Heart right ventricle (tissue), 16 donors: ENCODE measurements at places on chromosomes 2 and 18. TPM values are rescaled to one million over a fixed set of nuclear protein-coding genes. Genes with fewer than 3 reads are reported as not detected.
A peak's percentile ranks its signal among the peaks of the same experiment; 100 is the strongest.

DNA sequence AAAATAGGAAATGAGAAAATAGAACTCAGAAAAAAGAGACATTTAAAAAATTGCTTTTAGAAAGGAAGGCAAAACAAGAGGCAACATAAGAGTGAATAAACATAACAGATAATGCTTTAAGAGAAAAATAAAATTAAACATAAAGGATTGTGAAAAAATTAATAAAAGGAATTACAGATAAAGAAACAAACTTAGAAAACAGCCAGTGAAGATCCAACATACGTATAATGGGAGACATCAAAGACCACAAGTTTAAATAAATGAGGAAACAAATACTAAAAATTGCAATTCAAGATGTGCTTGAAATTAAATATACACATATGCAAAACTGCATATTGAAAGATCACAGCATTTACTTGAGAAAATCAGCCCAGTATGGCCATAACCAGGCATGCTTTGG lies 448.9 kb downstream of the NBAS start:
- no peaks in the 10 kb centered on the region for H3K36me3 ChIP-seq
- H3K27me3 ChIP-seq: no peaks in the 10 kb centered on the region
- DNase-seq: no peak
- H3K4me3 ChIP-seq: no peak overlapping the region
- no peak overlapping the region for H3K27ac ChIP-seq
- no peaks in the 10 kb centered on the region for H3K4me1 ChIP-seq

Gene TNFAIP6
- total RNA-seq: 1.3 TPM

- no peaks in the 10 kb centered on the region for H3K4me1 ChIP-seq
- H3K4me3 ChIP-seq: no peak overlapping the region
- H3K36me3 ChIP-seq: no peaks in the 10 kb centered on the region
- no peak for DNase-seq
Measured at GRCh38 chr2:235216901-235217300, 265.1 kb downstream of the SH3BP4 start.

Gene UGT1A3
- not detected for total RNA-seq

Gene MALL
- 9.8 TPM for total RNA-seq

Gene GALR1
- not detected for total RNA-seq

- peak overlapping the region; percentile 98 for H3K4me3 ChIP-seq
- peaks cover 22% of the 10 kb centered on the region for H3K36me3 ChIP-seq
- H3K4me1 ChIP-seq: peaks cover 24% of the 10 kb centered on the region
- H3K27me3 ChIP-seq: no peaks in the 10 kb centered on the region
Measured at GRCh38 chr2:3517948-3518495, 1.3 kb downstream of the ADI1 start.

DNA sequence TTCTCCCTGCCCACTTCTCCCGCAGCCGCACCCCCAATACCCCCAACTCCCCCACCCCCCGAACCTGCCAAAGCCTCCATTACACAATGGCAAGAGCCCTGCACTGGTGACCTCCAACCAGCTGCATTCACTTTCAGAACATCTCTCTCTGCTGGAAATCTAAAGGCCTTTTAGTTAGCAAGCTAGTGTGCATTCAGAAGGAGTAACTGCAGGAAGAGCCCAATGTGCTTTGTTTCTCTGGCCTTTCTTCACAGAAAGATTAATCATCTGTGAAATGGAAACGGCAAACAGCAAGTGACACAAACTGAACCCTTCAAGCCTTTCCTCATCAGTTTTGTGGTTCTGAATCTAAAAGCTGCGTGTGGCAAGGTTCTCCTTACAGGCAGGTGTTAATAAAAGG lies 124.2 kb downstream of the OLA1 start:
- no peaks in the 10 kb centered on the region for H3K36me3 ChIP-seq
- DNase-seq: no peak
- H3K27me3 ChIP-seq: no peaks in the 10 kb centered on the region
- H3K4me1 ChIP-seq: no peaks in the 10 kb centered on the region
- H3K4me3 ChIP-seq: no peak overlapping the region

Gene COL3A1
- total RNA-seq: 70.2 TPM

DNA sequence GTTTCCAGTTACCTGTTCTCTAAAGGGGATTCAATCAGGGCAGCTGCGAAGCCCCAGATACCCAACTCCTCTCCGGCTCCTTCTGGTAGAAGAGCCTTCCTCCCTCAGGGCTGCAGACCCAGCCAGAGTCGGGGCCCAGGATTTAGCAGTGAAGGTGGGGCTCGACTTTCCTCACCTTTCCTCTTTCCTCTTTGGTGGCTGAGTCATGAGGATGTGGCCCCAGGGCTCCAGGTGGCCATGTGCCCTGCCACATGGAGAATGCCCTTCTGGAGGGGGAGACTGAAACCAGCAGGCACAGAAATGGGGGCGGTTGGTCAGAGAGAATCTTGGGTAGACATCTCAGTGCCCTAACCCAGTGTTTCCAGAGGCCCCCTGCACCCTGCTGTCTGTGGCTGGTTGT lies 402.6 kb downstream of the NBAS start:
- no peaks in the 10 kb centered on the region for H3K36me3 ChIP-seq
- H3K4me1 ChIP-seq: no peaks in the 10 kb centered on the region
- no peak for DNase-seq
- no peaks in the 10 kb centered on the region for H3K27me3 ChIP-seq
- H3K4me3 ChIP-seq: no peak overlapping the region

Gene POTEE
- total RNA-seq: not detected

Gene LYG1
- not detected for total RNA-seq
